ENCODE measurements at places on chromosomes 16 and 17.
A peak's percentile ranks its signal among the peaks of the same experiment; 100 is the strongest.

- peak; percentile 18 for DNase-seq
These were observed 25.0 kb downstream of the COX4I1 start for GRCh38 chr16:85824161-85825135.

DNA sequence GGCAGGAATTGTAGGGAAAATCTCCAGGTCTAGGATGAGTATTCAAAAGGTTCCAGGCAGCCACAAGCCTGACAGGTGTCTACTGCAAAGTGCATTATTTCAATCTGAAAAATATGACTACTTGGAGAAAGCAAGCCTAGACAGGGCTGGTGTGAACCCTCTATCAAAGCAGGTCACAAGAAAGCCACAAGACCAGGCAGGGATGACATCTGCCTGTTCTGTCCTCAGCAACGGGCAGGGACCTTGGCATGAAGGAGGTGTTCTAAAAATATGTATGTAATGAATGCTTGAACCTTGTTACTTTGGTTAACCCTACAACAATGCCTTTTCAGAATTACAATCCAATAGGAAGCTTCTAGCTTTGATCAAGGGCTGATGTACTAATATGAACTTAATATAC is 1.2 kb upstream of the COX6A2 start:
- no peak for DNase-seq

GRCh38 chr17:21041741-21042457 is 912 bp downstream of the USP22 start:
- DNase-seq: peak; percentile 49

DNA sequence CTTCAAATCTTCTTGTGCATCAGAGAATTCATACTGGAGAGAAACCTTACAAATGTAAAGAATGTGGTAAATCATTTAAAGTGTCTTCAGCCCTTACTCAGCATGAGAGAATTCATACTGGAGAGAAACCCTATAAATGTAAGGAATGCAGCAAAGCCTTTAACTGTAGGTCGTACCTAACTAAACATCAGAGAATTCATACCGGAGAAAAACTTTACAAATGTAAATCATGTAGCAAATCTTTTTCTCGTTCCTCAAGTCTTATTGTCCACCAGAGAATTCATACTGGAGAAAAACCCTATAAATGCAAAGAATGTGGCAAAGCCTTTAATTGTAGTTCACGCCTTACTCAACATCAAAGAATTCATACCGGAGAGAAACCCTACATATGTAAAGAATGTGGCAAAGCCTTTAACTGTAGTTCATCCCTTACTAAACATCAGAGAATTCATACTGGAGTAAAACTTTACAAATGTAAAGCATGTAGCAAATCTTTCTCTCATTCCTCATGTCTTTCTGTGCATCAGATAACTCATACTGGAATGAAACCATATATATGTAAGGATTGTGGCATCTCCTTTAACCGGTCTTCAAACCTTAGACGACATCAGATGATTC is 118.5 kb upstream of the ZNF267 start:
- no peak for DNase-seq

- no peak for DNase-seq
These were observed 19.8 kb downstream of the PPL start for GRCh38 chr16:4917117-4917516.

- peak; percentile 21 for DNase-seq
These were observed 65.9 kb upstream of the SDK2 start for GRCh38 chr17:73710095-73710592.

GRCh38 chr16:56614549-56614991 is 6.2 kb downstream of the MT2A start:
- no peak for DNase-seq

DNA sequence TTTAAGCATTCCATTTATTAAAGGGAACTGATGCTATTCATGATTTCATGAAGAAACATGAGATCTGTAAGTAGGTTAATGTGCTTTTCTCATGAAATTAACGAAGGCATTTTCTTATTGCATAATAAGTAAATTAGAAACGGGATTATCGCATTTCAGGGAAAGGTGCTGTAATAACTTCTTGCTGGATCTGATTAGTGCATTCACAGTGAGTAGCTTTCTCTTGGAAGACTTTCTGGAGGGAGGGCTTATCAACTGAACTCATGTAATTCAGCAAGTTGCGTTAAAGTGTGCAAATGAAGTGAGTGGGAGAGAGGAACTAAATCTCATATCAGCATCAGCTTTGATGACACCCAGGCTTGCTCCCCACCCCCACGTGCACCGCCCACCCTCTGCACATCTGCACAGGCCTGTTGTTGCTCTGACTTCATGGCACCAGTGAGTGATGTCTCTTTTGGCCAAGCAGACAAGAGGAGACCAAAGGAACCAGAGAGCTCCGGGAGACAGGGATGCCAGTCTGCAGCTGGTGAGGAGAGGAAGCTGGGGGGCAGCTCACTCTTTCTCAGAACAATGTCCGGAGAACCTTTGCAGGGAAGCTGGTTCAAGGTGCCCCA is 26.3 kb upstream of the GAS7 start:
- DNase-seq: no peak

DNA sequence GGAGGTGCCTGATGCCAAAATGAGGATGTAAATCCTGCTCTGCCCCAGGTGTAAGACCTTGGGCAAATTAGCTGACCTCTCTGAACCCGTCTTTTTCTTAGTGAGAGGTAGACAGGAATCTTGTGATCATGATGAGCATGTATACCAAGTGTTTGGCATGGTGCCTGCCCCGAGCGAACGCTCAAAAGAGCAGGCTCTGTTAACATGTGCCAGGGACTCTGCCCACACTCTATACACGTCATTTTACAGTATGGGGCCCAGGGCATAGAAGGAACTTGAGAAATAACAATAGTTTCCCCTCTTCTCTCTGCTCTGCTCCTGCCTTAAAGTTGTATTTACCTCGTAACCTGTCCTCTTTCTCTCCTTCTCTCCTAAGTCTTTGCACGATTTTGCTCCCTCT is 9.3 kb upstream of the MAF start:
- DNase-seq: no peak

DNA sequence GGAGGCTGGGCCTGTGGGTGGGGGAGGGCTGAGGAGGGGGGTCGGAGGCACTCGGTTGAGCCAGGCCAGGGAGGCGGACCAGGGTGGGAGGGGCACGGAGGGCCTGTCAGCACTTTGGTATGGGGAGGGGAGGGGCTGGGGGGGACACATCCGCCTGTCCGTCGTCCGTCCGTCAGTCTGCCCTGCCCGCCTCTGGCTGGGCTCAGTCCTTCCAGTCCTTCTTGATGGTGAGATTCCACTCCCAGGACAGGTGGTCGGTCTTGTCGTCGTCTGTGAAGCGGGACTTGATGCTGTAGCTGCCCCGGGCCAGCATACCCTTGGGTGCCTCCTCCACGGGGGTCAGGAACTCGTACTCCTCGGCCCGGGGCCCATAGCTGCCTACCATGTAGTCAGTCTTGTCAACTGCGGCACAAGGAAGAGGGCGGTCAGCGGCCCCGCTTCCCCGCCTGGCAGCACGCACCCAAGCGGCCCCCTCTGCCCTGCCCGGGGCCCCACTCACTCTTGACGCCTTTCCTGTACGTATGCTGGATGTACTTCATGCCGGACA is 2.4 kb downstream of the ARHGDIA start:
- no peak for DNase-seq

DNA sequence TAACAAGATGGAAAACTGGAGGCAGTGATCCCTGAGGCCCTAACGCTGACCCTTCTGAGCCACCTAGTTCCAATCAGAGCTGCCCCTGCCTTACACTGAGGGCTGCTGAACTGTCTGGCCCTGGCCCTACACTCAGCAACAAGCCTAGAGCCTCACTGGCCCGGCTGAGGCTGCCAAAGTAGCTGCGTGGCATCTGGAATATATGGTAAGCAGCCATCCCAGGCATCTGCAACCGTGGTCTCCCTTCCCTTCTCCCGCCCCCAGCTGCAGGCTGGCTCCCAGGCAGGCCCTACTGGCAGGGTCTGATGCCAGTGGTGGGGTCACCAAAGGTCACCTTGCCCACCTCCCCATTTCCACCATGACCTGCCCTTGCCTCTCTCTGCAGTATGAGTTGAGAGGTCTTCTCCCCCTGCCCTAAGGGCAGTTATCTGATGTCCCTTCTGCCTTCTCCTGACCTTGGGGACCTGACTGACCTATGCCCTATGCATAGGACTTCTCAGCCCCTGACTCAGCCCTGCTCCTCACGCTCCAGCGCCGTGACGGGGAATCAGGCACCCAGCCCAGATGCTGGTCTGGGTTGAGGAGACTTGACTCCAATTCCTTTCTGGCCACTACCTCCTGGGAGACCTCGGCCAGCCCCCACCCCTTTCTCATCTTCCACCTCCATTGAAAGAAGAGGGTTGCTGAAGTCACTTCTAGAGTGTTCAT is 45.3 kb downstream of the CPNE2 start:
- DNase-seq: no peak

DNA sequence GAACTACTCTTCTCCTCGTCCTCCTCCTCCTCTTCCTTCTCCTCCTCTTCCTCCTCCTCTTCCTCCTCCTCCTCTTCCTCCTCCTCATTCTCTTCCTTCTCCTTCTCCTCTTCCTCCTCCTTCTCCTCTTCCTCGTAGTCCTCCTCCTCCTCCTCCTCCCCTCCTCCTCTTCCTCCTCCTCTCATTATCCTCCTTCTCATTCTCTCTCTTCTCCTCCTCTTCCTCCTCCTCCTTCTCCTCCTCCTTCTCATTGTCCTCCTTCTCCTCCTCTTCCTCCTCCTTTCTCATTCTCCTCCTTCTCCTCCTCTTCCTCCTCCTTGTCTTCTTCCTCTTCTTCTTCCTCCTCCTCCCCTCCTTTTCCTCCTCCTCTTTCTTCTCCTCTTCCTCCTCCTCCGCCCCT is 4.1 kb upstream of the PITPNM3 start:
- DNase-seq: no peak

DNA sequence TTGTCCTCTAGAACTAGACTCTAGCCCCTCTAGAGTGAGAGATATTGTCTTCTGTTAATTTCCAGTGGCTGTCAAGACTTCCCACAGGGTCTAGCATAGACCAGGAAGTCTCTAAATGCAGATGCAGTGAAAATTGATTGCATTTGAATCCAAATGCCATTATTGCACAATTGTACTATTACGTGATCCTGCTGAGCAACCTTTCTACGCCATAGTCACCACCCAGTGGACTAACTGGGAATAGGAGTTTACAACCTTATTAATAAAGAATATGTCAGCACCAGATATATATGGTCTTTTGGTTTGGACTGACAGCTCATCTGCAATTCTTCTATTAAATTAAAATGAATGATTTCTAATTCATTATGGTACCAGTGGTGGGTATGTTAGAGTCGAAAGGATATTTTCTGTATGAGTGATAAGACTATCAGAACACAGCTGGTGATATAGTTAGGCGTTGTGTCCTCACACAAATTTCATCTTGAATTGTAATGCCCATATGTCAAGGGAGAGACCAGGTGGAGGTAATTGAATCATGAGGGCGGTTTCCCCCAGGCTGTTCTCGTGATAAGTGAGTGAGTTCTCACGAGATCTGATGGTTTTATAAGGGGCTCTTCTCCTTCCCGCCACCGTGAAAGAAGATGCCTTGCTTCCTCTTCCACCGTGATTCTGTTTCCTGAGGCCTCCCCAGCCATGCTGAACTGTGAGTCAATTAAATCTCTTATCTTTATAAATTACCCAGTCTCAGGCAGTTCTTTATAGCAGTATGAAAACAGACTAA is 138.9 kb upstream of the CA10 start:
- no peak for DNase-seq

DNA sequence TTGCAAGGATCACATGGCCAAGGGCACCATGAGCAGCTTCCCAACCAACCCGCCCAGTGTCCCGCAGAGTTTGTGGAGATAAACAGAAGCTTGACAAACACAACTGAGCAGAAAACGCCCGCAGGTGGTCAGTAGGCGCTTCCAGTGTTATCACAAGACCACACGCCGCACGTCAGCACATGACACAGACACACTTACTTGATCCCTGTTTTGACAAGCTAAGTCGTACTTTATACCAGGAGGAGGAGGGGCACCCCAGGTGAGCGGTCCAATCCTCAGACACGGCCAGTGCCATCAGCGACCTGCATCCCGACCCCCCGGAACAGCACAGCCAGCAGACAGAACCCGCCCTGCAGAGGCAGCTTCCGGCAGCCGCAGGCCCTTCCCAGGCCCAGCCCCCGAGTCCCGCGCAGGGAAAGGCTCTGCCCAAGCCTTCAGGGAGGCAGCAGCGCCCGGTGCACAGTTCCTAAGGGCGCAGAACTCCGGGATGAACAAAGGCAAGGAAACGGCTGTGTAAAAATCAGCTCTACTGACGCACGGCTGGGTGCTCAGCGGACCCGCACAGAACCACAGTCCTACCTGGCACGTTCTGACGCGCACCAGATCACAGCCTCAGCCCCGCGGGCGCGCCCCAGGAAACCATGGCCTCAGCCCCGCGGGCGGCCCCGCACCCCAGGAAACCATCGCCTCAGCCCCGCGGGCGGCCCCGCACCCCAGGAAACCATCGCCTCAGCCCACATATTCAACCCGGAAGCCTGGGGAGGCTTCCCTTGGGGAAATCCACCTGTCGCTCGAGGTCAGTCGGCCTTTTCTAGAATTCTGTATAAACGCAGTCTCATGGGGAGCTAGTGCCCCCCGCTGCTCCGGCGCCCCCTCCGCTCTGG is 27.8 kb downstream of the AXIN1 start:
- DNase-seq: peak; percentile 73

DNA sequence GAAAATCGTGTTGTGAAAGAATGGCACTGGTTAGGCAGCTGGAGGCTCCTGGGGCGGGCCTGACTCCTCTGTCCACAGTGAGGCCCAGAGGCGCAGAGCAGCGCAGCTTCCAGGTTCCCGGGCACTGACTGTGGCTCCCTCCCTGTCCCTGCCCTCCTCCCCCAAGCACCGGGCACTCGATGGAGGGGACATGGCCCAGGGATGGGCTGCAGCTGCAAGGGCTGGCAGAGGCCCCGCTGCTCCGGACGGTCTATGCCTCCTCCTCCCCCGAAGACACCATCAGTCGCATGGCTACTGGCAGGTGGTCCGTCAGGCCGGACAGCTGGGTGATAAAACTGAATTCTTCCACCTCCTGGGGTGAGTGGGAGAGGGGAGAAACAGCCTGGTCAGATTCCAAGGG is 50.1 kb downstream of the PRMT7 start:
- no peak for DNase-seq

GRCh38 chr16:55655897-55656681 is at the start of gene SLC6A2:
Gene SLC6A2, plus strand, starts transcription at chr16:55655988. Its CDS starts 707 bp downstream, at chr16:55656695.
- DNase-seq: no peak

DNA sequence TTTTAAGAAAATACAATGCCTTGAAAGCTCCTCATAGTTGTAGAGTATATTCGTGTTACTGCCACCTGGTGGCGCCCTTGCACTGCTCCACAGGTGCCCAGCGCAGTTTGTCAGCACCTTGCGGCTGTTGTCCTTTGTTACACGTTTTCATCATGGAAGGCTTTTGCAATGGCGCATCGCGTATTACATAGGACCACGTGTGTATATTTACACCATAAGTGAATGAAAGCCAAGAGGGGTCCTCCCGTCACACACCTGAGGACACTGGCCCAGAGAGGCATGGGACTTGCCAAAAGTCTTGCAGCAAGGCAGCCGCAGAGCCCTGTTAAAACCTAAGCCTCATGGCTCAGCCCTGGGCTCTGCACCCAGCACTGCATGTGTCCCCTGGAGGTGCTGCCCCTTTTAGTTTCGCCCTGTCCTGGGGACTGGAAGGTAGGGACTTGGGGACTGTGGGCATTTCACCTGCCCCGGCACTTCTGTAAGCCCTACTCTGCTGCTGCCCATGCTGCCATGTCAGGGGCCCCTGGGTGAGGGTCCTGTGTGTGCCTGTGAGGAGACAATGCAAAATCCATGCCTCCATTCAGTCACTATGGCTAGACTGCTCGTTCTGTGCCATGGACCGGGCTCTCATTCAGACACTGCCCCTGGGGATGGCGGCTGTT is 24.3 kb downstream of the POLR3E start:
- peak; percentile 79 for DNase-seq
